Stimulated activated CD8-positive, alpha-beta memory T cell treated with anti-CD3 and anti-CD28 coated beads, Interleukin-4, amount 100 ng/mL, for 4 hours (primary cell): ENCODE measurements at places on chromosomes 3 and 15.

GRCh38 chr3:36738702-36739101 is 25.7 kb downstream of the DCLK3 start:
- DNase-seq: no peak

GRCh38 chr3:71285086-71285485 is 298.4 kb downstream of the FOXP1 start:
- DNase-seq: no peak

DNA sequence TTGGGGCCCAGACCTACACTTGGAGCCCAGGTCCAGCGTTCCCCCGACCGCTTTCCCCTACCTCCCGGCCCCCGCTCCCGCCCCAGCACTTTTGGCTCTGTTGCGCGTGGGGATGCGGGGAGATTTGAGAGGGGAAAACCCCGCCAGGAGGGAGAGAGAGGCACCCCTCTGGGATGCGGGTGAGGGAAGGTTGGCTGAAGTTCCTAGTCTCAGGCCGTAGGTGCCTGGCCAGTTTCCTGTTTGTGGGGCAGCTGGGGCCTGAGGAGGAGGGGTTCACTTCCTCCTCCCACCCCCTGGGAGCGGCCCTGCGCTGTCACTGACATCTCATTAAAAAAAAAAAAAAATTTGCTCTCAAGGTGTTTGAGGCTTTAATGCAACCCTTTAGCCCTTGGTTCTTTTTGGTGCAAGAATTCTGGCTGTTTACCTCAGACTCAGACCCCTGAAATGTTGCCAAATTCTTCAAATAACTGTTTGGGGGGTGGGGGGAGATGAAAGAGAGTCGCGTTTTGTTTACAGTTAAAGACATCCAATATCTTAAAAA is 2.6 kb downstream of the FAM43A start:
- no peak for DNase-seq

- no peak for DNase-seq
Measured at GRCh38 chr15:67579164-67579563, 36.7 kb downstream of the MAP2K5 start.

- DNase-seq: no peak
Measured at GRCh38 chr15:55768670-55769185, 25.8 kb upstream of the PRTG start.

GRCh38 chr15:94027581-94027980 is 203.8 kb upstream of the MCTP2 start:
- no peak for DNase-seq

- DNase-seq: no peak
Measured at GRCh38 chr3:63656786-63657185, 4.3 kb downstream of the SNTN start.

DNA sequence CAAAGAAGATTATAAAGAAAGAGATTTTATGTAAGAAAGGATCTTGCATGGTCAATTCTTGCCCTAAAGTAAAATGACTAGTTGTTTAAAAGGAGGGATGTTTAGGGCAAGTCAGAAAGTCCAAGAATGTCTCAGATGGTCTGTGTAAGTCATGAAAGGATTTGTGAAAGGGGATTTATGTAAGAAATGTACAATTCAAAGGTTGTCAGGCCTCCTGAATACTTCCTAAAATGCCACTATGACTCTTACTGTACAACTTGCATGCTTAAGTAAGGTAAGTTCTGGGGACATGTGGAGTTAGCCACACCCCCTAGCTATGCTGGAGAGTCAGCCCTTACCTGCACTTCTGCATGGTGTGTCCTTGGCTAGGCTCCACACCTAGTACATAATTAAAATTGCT is 328.9 kb upstream of the TGFBR2 start:
- no peak for DNase-seq

GRCh38 chr3:122245513-122246174 is 62.2 kb downstream of the CASR start:
- DNase-seq: no peak
